Muscle of back (tissue), 13 donors: ENCODE measurements at places on chromosomes 12 and 14. TPM values are rescaled to one million over a fixed set of nuclear protein-coding genes. Genes with fewer than 3 reads are reported as not detected.

DNA sequence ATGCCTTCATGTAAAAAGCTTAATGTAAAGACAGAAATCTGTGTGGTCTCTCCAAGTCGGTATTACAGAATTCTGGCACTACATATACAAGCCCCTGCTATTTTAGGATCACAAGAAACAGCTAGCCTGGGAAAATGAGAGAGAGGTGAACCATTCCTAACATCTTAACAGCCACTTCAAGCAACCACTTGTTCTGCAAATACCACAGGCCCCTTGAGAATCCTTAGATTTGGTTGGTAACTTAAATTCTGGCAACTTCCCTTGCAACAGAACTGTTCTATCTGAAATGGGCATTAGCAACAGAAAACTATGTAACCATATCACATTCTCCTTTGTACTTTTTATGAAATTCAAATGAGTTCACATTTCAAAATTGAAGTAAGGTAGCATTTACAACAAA is 68.5 kb downstream of the SPPL3 start:
- DNase-seq: no peak

- DNase-seq: no peak
Observed at GRCh38 chr12:118690506-118690905, 290.8 kb upstream of the SRRM4 start.

- DNase-seq: no peak
Observed at GRCh38 chr12:65279369-65280112, 1.1 kb downstream of the MSRB3 start.

DNA sequence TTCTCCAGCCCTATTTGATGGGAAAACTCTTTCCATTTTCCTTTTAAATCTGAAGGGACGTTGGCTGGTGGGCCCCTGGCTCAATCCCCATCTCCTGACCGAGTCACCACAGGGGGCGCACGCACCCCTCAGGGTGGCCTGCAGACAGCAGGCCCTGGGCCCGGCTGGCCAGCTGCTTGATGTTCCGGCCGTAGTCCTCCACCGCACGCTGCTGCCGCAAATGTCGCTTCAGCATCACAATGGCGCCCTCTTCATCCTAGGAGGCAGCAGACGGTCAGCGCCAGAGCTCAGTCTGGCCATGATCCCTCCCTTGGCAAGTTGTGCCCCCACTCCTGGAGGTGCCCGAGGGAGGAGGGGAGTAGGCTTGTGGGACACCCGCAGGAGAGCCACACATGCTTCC is 70.0 kb downstream of the PLEKHG3 start:
- no peak for DNase-seq

DNA sequence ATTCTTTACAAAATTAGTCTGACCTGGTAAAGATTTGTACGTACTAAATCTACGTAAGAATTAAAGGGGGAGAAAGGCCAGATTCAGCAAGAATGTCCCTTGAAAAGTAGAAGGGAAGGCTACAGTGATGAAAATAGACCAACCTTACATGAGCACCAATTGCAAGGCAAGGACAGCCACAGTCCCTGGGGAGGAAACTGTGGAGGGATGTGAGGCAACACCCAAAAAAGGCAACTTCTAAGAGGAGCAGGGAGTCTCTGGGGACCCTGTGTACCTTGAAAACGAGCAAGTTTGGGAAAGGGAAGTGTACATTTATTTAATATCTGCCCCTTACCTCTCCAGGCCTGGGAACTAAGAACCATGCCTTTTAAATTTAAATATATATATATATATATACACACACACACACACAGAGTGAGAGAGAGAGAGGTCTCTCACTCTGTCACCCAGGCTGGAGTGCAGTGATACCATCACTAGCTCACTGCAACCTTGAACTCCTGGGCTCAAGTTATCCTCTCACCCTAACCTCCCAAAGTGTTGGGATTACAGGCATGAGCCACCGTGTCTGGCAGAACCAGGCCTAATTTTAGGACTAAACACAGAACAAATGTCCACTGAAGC is 56.4 kb downstream of the TMCC3 start:
- no peak for DNase-seq

- no peak for DNase-seq
Observed at GRCh38 chr12:43638806-43639205, 86.8 kb upstream of the ADAMTS20 start.

GRCh38 chr12:11593013-11593412 is 56.5 kb upstream of the ETV6 start:
- DNase-seq: no peak

DNA sequence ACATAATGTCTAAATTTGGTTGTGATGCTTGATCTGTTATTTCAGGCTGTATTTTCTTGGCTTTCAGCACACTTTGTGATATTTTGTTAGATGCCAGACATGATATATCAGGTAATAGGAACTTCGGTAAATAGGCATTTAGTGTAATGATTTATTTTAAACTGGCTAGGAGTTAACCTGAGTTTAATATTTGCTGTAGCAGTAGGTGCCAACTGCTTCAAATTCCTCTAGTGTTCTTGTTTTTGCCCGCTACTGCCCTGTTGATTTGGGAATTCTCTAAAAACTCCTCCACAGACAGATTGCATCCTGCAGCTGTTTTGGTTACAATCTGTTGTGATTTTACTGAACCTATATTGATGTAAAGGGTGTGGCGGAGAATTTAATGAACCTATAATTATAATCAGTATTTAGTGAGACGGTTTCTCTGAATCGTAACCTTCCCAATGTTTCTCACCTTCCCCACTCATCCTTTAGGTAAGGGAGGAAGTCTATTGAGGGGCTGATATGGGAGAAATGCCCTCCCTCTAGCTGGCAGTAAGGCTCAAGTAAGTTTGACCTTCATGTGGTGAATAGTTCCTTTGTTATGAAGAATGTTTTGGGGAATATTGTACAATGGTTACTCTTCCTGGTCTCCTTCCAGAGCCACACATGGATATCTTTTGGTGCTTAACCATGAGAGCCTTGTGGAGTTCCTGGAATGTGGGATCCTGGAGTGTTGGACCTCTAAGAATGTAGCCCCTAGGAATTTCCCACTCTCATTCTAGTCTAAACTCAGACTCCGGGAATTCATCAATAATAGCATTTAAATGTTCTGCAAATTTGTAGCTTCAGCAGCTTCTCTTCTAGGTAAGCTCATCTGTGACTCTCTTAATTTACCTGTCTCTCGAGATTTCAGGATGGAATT is 634.1 kb downstream of the FSCB start:
- no peak for DNase-seq

ALDH1L2 gene
- 10.6 TPM for polyA plus RNA-seq

RSRC2 gene
- polyA plus RNA-seq: 89.4 TPM

KLHL33 gene
- polyA plus RNA-seq: 0.50 TPM

STAB2 gene
- 7.4 TPM for polyA plus RNA-seq
